Stomach (tissue), 19 donors: ENCODE measurements at places on chromosomes 6 and 20. TPM values are rescaled to one million over a fixed set of nuclear protein-coding genes. Genes with fewer than 3 reads are reported as not detected.
A peak's percentile ranks its signal among the peaks of the same experiment; 100 is the strongest.

- no peak for DNase-seq
- H3K4me3 ChIP-seq = no peak overlapping the region
- H3K4me1 ChIP-seq = no peaks in the 10 kb centered on the region
These were observed 26.3 kb downstream of the WFDC3 start for GRCh38 chr20:45765307-45765875.

GRCh38 chr6:111591370-111591900, 14.2 kb downstream of the TRAF3IP2 start:
- H3K27me3 ChIP-seq = no peaks in the 10 kb centered on the region
- H3K36me3 ChIP-seq = peaks cover 20% of the 10 kb centered on the region
- no peak overlapping the region for H3K4me3 ChIP-seq
- H3K27ac ChIP-seq = peak overlapping the region; percentile 76

DNA sequence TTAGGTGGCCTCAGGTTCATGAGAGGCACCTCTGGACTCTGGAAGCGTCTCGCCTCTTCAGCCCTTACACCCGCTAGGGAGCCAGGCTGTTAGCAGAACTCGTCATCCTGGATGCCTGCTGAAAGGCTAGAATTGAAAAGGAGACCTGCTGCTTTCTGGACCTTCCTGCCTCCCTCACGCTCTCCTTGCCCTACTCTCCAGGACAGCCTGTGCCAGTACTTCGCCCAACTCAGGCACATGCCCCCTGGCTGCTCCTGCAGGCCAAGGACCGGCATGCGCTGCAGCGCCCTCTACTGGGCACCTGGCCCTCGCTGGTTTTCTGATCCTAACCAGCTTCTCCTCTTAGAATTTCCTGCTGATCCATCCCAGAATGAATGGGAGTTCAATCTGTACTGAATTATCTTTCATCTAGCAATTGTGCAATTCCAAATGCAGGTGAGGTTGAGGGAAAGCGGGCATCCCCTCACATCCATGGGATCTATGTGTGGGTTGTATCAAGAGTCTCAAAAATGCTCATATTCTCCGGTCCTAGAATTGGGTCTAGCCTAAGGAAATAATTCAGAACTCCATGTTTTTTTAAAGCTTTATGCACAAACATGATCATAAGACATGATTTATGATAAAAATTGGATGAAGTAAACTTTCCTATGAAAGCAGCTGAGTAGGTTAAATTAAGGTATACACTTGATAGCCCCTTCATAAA, 78.0 kb downstream of the PTPN1 start:
- no peaks in the 10 kb centered on the region for H3K27me3 ChIP-seq
- peaks cover 16% of the 10 kb centered on the region for H3K4me1 ChIP-seq
- H3K36me3 ChIP-seq = peaks cover 63% of the 10 kb centered on the region
- no peak overlapping the region for H3K4me3 ChIP-seq
- peak; percentile 78 for DNase-seq

Gene SCUBE3
- polyA plus RNA-seq = 0.31 TPM

DNA sequence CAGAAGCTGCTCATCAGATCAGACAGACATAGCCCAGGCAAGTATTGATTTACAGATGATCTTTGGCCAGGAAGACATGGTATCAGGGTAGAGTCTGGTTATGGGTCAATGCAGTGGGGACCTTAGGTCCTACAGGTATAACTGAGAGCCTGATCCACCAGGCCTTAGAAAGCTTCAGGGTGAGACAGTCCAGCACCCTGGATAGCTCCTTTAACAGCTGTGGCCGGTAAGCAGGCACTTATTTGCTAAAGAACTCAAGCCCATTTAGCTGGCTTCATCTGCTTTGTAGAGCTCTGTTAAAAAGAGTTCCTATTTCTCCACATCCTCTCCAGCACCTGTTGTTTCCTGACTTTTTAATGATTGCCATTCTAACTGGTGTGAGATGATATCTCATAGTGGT, 39.6 kb downstream of the ESR1 start:
- no peak overlapping the region for H3K27ac ChIP-seq
- no peaks in the 10 kb centered on the region for H3K36me3 ChIP-seq
- H3K27me3 ChIP-seq = peaks cover 3% of the 10 kb centered on the region
